ENCODE measurements at places on chromosomes 3 and 15.

- DNase-seq: no peak
Measured at GRCh38 chr3:23594066-23594465, 211.7 kb upstream of the UBE2E1 start.

- DNase-seq: peak; percentile 17
Measured at GRCh38 chr15:27742751-27743477, 356.2 kb downstream of the OCA2 start.

- peak; percentile 47 for DNase-seq
Measured at GRCh38 chr15:77107531-77108355, 36.8 kb upstream of the TSPAN3 start.

DNA sequence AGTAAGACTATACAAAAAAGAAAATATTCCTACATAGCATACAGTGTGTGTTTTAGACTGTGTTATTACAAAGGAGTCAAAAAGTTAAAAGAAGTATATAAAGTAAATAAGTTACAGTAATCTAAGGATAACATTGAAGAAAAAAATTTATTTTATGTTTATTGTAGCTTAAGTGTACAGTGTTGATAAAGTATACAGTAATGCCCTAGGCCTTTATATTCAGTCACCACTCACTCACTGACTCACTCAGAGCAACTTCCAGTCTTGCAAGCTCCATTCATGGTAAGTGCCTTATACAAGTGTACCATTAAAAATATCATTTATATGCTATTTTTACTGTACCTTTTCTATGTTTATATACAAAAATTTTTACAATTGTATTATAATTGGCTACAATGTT is 220.1 kb downstream of the BCHE start:
- no peak for DNase-seq

DNA sequence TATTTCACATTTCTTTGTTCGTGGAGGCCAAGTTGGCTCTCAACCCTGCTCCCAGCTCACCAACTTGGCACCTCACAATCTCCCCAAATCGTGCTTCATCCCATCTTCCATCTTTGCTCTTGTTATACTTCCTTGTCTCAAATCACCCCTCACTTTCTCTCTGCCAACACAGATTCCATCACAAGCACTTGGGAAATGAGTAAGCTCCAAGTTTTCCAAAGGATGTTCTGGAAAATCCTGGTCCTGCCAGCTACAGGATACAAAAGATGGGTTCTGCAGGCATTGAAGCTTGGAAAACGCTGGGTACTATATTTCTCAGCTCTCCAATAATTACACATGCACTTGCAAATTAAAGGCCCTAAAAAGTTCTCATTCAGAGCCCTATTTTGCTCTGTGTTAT is 4.1 kb upstream of the TM4SF4 start:
- no peak for DNase-seq

DNA sequence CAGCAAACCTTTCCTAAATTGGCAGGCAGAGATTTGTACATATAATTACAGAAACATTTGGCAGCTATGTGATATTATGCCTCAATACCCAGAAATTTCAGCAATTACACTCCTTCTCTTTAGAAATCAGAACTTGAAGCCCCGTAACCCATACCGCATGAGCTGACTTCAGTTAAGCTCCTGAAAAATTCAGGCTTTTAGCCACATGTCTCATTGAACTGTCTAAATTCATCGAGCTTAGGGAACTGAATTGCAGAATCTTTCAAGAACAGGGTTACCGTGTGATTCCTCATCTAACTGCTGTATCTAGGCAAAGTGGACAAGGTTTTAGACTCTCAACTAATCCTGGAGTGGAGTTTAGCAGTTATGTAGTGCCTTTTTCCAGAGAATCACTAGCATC is 333.0 kb downstream of the EPHA3 start:
- no peak for DNase-seq

DNA sequence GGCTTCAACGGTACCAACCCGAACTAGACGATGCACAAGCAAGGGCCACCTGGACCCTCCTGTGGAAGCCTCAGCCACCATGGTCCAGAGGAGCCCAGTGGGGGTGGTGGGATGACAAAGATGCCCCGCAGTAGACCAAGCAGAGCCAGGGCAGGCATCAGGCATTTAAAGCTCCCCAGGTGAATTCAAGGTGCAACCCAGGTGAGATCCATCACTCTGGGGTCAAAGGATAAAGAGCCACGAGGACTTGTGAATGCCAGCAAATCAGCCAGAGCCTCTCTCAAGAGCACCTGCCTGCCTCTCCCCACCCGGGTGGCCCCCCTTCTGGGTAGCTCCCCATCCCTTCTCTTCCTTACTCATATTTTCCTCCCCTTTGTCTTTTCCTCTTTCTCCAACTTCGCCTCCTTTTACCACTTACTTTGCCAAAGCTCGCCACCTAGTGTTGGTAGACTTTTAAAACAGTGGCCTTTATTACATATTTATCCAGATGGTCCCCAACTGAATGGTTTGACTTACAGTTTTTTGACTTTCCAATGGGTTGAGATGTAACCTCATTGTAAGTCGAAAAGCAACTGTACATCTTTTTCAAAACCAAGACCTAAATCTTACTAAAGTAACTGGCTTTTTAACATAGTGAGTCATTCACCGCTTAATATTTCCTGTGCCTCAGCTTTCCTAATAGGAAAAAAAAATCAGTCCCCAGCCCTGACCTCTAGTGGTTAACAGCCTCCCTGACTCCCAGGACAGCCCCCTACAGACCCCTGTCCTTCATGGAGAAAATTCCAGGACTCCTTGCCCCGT is 18.8 kb downstream of the PLA2G4F start:
- no peak for DNase-seq

DNA sequence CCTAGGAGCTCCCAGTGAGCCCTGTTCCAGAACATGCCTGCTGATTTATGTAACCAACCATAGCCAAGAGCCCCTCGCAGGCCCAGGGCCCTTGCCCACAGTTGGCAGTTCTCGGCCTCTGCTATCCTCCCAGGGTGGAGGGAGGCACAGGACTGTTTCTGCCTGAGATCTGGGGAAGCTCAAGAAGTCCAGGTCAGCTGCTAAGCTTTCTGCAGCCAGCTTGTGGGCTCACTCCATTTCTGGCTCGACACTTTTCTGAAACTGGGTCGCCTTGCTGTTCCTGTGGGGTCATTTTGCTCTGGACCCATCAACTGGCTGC is 72.5 kb upstream of the HERC1 start:
- no peak for DNase-seq
